ENCODE measurements at places on chromosomes 7 and 10. TPM values are rescaled to one million over a fixed set of nuclear protein-coding genes. Genes with fewer than 3 reads are reported as not detected.
A peak's percentile ranks its signal among the peaks of the same experiment; 100 is the strongest.

GRCh38 chr7:69457595-69458504 is 140.4 kb upstream of the AUTS2 start:
- DNase-seq, result no peak

DNA sequence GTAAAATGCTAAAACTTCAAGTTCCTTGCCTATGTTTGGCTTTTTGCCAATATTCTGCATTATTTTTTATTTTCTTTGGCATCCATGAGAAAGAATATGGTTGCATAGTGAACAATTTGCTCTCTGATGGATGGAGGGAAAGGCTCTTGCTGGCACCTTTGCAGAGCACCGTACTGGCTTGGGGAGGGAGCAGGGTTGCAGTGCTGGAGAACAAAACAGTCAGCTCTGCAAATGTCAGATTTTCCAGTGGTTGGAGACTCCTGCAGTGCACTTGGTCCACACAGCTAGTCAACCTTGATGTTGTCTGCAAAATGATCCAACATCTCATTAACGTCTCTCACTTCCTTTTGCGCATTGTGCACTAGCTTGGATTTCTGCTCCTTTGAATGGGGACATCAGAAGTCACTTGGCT is 100.8 kb downstream of the ANLN start:
- DNase-seq, result no peak

DNA sequence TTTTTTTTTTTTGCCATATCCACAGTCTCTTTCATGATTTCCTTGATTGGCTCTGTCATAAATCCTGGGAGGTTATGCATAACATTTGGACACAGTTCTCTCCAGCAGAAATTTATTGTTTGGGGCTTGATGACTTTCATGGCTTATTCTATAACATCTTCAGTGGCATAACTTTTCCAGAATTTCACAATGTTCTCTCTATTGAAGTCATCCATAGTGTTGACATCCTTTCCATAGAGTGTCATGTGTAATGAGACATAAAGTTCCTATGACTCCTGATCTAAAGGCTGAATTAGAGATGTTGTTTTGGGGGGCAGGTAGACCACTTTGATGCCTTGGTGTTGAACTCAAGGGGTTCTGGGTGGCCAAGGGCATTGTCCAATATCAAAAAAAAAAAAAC is 36.7 kb upstream of the STK17A start:
- no peak for DNase-seq

GRCh38 chr7:158648787-158649186 is 55.8 kb downstream of the NCAPG2 start:
- no peak for DNase-seq

GRCh38 chr7:27300421-27300820 is 57.8 kb downstream of the EVX1 start:
- no peak for DNase-seq

DNA sequence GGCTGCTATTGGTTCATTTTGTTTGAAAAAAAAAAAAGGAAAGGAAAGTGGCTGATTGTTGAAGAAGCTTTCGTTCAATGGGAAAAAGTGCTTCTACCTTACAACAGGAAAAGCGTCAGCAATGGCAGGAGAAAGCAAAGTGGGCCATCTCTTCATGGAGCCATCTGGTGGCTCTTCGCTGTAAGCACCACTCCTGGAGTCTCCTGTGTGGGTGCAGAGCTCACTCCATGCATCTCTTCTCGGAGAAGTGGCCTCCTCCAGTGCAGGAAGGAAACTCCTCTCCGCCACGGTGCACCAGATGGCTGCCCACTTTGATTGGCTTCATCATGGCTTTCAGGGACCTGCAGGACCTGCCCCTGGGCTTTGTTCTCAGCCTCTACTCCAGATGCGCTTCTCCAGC is 250.9 kb downstream of the PTEN start:
- DNase-seq, result no peak

DNA sequence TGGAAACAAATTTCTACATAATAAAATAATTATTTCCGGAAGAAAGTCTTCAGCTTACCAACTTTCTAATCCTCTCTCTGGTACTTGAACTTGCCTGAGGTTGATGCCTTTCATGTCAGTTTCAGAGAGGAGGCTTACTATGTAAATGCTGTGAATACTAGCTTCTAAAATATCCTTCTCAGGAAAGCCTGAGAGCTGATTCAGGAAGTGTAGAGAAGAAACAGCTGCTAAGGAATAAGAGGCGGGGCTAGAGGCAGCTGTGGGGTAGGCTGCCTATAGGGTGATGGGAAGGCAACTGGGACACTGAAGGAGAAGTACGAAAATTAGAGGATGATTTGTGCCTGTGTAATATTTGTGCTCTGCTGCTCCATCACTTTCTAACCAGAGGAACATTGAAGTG is 69.3 kb downstream of the AVL9 start:
- DNase-seq, result no peak

DNA sequence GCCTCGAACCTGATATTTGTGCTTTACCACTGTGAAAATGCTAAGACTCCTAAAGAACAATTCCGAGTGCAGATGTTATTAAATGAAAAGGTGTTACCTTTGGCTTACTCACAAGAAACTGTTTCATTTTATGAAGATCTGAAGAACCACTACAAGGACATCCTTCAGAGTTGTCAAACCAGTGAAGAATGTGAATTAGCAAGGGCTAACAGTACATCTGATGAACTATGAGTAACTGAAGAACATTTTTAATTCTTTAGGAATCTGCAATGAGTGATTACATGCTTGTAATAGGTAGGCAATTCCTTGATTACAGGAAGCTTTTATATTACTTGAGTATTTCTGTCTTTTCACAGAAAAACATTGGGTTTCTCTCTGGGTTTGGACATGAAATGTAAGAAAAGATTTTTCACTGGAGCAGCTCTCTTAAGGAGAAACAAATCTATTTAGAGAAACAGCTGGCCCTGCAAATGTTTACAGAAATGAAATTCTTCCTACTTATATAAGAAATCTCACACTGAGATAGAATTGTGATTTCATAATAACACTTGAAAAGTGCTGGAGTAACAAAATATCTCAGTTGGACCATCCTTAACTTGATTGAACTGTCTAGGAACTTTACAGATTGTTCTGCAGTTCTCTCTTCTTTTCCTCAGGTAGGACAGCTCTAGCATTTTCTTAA is 47.7 kb downstream of the MINPP1 start:
- DNase-seq, result no peak

GRCh38 chr7:107758667-107759066 is 14.7 kb downstream of the CBLL1 start:
- no peak for DNase-seq

GRCh38 chr7:101239191-101239950 is 1.8 kb upstream of the CLDN15 start:
- DNase-seq, result no peak

DNA sequence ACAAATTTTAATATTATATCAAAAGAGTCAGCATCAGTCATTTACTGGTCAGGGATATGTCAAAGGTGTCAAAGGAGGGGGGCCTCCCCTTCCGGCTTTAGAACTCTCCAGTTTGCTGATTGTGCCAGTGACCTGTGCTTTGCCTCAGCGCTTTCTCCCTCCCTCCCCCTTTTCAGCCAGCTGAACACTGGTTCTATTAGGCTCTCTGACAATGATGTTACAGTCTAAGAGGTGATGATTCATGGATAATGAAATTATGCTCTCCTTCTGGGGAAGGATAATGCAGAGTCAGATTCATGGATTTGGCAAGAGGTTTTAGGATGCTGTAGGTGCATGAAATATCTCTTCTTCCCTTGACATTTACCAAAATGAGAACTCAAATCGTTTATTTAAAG is 6.1 kb downstream of the LRRTM3 start:
- no peak for DNase-seq

DNA sequence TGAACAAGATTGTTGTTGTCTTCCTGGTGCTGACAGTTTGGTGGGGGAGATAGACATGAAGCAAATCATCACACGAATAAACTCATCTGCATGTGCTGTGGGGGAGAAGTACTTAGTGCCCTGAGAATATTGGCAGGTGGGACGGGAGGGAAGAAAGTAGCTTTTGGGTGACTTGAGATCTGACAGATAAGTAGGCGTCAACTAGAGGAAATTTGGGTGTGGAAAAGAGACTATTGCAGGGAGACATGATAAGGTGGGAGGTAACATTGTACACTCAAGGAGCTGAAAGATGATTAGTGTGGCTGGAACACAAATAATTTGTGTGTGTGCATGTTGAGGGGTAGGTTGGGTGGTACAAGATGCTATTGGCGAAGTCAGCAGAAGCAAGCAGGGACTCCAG is 30.1 kb downstream of the CNNM2 start:
- no peak for DNase-seq

DNA sequence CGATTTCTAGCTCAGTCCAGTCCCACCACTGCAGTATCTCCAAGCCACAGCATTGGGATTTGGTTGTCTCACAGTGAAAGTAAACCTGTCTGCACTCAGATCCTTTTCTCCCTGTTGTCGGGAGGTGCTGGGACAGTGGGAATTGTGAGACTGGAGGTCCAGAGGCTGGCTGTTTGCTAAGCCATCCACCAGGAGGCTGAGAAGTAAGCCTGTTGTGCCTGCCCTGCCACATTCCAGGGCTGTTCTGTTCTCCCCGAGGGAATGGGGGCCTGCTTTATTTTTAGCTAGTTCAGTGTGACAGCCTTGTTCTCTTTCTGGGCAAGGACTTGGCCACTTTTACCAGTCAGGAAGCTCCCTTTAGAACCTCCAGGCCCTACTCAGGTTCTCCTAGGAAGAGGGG is 54.9 kb downstream of the HK1 start:
- DNase-seq, result peak; percentile 62

- no peak for DNase-seq
These were observed 499.3 kb downstream of the INHBA start for GRCh38 chr7:41203542-41203941.

DNA sequence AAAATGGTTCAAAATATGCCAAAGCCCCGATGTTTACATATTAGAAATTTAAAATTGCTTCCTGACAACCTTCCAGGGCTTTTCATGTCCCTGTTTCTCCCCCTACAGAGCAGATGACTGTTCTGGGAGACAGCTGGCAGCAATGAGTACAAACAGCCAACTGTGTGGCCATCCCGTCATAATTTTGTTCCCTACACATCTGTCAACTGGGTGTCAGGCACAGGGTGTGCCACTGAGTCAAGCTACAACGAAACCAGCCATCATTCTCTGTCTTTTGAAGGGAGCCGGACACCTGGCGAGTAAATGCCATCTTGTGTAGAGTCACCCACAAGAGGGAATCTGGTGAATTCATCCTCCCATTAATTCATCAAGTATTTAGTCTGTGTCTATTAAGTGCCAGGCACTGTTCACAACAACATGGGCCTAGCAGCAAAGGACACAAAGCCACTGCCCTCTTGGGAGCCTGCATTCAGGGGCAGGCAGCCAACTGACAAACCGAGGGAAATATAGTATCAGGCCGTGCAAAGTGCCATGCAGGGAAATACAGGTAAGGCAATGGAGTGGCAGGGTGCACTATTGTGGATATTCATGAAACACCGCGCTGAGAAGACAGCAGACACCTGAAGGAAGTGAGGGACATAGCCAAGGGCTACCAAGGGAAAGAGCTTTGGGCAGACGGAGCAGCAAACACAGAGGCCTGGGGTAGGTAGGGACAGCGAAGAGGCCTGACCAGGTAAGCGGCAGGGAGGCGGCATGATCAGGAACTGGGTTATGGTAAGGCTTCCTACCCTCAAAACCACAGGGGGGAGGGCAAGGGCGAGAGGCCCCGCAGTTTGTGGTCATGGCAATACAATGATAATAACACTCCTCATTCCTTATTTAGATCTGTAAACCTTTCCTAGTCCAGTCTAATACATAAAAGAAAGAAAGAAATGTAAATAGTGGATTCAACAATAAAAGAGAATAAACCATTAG is 213.6 kb downstream of the FAM107B start:
- DNase-seq, result no peak

DNA sequence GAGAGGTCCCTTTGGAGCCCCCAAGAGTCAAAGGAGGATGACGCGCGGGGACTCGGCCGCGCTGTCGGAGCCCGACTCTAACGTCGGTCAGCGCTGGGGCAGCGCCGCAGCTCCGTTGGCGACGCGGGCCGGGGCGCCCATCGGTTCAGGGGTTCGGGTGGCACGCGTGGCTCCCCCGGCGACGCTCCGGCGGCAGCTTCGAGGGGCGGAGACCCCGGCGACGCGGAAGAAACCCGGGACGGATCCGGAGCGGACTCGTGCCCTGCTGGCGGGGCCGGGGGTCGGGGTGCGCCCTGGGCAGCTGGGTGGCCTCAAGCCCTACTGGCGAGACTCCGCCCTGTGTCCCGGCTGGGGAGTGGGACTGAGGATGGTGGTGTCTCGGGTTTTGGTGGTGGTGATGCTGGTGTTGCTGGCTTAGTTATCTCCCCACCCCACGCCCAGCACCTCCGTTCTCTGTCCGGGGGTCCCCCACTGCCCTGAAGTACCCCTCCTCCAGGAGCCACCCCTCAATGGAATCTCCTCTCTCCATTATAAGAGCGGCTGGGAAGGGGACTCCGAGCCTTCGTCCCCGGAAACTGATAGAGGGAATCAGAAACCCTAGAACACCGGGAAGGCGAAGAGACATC is at the start of gene NAT16:
NAT16 (minus strand) TSS at position 164 of the 626 bp plus-strand sequence. CDS start 5,486 bp downstream, outside the sequence.
- no peak for DNase-seq

DNA sequence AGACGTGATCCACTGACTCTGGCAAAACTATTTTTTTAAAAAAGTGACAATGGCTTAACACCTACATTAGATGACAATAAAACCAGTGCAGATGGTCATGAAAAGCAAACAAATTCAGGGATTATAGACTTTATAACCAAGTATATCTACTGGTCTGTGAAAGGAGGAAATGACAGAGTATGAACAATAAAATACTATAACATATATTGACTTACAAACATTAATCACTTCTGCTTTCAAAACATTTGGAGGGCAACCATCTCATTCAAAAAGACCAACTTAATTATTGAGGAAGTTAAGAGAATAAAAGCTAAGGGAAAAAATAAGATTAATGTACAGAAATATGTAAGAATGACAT is 34.8 kb downstream of the JMJD1C start:
- no peak for DNase-seq

GRCh38 chr10:71457908-71458307 is 61.2 kb downstream of the CDH23 start:
- no peak for DNase-seq

DNA sequence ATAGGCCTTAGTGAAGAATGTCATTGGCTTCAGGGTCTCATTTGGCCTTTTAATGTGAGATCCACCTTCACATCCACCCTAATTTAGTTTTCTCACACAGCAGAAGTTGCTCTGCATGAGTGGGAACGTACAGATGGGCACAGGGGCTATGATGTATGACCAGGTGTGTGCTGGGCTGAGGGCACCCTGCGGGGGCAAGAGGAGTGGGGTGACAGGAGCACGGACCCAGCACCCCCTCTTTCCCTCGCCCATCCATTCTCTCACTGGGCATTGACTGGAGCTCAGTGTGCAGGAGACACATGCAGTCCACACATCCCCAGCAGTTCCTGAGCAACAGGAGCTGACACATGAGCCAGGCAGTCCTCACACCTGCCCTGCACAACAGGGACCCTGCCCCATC is 95.1 kb upstream of the PPP2R2D start:
- DNase-seq, result no peak

GRCh38 chr7:22252016-22252415 is 104.9 kb downstream of the RAPGEF5 start:
- DNase-seq, result no peak

The VWC2 gene
- total RNA-seq, result 0.18 TPM

The TRIM73 gene
- total RNA-seq, result 3.5 TPM

The MMD2 gene
- total RNA-seq, result not detected

The ZPBP gene
- not detected for total RNA-seq

The GFRA1 gene
- total RNA-seq, result 61.8 TPM

The FAM237B gene
- not detected for total RNA-seq

The MBLAC1 gene
- total RNA-seq, result 4.1 TPM

The MMP21 gene
- total RNA-seq, result not detected

The GNAI1 gene
- total RNA-seq, result 75.9 TPM

The SPDYE2B gene
- not detected for total RNA-seq

The GIMAP6 gene
- 16.3 TPM for total RNA-seq

The TMEM248 gene
- 99.2 TPM for total RNA-seq

The GPR146 gene
- 30.4 TPM for total RNA-seq

The IDI2 gene
- total RNA-seq, result not detected

The SUFU gene
- 20.4 TPM for total RNA-seq

The ERVW-1 gene
- total RNA-seq, result 0.15 TPM
